ENCODE measurements at places on chromosomes 7 and 10.
A peak's percentile ranks its signal among the peaks of the same experiment; 100 is the strongest.

DNA sequence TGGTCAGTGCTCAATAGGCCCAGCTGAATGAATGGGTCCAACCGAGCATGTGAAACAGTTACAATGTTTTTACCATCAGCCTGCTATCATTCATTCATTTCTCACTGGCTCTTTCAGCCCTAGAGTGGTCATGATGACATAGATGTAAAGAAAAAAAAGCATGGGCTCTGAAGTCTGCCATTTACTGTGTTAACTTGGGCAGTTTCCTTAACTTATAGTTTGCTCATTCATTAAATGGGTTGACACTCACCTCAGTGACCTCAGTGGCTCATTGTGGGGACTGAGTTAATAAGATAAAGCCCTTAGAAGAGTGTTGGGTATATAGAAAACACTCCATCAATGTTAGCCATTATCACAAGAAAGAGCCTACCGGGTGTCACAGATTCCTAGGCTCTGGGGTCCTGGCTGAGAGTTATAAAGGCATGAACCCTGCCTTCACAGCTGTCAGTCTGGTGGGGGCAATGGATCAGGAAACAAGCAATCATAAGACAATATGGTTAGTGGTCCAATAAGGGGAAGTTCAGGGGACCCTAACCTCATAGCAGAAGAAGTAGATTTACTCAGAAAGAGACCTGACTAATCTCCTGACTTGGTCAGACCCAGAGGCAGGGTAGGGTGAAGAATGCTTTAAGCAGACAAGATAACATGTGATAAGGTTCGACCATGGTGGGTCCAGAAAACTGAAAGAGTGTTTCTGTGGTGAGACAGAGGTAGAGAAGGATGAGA lies 29.7 kb upstream of the GPAM start:
- no peak for DNase-seq

GRCh38 chr7:42227021-42227420 lies 10.0 kb downstream of the GLI3 start:
- no peak for DNase-seq

DNA sequence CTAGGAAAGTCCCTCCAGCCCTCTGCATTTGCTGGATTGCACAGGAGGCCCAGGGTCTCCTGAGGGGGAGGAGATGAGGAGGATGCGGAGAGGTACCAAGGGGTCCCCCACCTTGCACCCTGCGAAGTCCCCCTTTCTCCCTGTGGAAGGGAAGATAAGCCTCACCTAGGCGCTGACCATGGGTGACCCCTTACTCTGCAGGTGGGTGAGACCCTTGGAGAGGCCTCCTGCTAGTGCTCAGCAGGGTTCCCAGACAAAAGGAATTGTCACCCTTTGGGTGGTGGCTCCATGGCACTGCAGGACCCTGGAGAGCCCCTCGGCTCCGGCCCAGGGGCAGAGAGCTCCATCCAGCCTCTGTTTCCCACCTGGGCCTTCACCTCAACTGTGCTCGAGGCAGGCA lies 107.0 kb upstream of the RET start:
- no peak for DNase-seq

DNA sequence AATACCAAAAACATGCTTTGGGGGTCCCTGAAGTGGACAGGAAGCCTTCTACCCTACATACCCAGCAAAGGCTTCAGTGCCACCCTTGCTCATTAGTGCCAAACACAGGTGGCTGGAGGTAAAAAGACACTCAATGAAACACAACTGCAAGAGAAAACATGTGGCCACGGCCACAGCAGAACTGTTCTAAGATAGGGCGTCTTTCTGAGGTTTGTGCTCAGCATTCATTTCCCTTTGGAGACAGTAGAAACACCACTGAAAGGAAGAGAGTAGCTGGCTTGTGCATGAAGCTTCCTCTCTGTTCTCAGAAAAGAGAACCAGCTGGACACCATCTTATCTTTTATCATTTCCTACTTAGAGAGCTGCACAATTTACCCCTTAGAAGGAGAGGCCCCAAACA lies 143.0 kb downstream of the PLXNA4 start:
- no peak for DNase-seq

DNA sequence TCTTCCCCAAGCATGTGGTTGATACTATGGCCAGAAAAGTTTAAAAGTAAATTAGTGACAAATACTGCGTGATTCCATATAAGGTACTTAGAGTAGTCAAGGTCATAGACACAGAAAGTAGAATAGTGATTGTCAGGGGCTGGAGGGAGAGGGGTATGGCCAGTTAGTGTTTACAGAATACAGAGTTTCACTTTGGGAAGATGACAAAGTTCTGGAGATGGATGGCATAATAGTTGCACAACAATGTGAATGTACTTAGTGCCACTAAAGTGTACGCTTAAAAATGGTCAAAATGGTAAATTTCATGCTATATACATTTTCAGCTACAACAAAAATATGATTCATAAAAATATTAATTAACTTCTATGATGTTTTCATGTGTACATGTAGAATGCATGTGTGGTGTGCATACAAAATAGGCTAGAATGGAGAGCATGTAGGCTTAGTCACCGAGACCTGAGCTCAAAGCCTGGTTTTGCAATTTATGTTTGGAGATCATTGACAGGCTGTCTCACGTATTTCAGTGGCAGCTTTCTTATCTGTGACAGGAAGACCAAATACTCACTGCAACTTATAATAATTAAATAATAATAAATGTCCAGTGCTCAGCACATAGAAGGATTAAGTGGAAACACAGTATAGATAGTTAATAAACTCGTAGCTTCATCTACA lies 625.6 kb downstream of the SUGCT start:
- DNase-seq, result no peak

DNA sequence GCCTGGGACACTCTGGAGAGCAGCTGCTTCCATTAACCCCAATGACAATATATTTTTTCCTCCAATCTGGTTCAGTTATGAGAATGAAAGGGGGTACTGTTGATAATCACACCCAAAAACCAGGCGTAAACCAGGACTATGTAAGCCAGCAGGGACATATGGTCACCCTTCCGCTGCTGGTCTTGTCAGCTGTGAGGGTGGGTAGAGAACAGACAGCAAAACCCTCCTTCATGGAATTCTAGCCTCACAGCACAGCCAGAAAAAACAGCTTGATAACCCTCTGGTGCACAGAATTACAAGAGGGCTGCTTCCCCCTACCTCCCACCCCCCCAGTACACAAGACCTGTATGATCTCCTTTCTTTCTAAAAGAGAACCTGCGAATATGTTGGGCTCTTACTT lies 368.8 kb upstream of the ZMIZ1 start:
- DNase-seq, result no peak

DNA sequence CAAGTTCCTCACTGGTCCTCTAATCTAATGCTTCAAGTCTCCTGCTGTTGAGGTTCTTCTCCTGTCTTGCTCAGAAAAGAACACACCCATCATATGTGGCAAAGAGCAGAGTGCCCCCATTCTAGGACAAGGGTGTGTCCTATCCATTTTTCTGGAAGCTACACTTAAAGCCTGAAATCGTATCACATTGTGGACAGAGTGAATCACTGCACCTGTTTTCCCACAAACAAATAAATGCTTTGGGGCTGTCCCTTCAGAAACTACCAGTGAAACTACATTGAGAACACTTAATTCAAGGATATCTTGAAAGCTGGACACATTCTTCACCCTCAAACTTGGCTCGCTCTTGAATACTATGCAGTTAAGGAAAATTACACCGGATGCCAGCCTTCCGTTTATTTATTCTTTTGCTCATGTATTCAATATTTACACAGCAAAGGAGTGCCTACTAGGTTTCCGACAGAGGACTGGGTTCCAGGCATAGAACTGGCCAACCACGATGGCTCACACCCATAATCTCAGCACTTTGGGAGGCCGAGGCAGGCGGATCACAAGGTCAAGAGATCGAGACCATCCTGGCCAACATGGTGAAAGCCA lies 473.0 kb downstream of the GALNT17 start:
- no peak for DNase-seq

DNA sequence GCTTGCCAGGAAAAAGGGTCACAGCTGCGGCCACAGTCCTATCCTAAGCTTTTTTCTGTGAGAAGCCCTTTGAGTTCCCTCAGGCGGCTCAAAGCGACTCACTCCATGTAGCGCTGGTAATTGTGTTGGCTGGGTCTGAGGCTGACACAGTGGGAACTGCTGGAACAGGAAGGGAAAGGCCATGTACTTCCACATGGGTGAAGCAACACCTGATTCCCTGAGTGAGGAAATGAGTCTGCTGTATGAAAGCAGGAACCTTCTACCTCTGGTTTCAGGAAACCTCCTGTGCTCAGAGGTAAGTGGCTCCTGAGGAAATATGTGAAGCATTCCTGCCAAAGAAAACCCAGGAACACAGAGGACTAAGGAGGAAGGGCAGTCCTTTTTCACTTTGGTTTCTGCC lies 734.6 kb upstream of the SORCS1 start:
- no peak for DNase-seq

DNA sequence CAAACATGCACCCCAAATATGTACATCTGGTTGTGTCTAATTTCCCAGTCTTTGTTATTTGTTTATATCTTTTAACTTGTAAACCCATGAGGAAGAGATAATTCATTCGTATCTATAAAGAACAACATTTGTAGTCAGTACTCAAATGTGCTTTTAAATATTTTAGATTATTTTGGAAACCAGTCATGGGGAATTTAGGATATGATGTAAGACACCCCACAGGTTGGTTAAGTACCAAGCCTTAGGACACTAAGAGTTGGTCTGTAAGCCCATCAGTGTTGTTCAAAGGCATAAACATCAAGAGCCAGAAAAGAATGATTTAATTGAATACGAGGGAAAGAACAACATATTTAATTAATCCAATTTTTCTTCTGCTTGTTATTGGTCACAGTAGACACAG lies 421.1 kb upstream of the SEMA3C start:
- DNase-seq, result no peak

DNA sequence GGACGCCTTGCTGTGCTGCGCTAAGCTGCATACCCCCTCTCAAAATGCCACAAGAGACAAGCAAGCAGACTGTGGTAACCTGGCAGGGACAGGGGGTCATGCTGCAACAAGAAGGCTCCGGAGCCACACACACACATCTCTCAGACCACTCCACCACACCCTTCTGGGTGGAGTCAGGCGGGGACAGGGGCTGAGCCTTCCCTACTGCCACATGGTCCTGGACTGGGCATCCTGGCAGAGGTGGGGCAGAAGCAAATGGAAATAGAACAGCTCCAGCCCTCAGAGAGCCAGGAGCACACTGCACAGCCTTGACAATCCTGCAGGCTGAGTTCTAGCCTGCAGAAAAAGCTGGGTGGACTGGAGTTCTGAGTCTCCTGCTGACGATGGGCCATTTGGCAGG lies 28.4 kb upstream of the NPFFR1 start:
- no peak for DNase-seq

GRCh38 chr7:106281127-106281526 lies 3.7 kb downstream of the NAMPT start:
- DNase-seq, result no peak

- DNase-seq, result no peak
Measured at GRCh38 chr10:121323443-121323842, 274.8 kb downstream of the FGFR2 start.

DNA sequence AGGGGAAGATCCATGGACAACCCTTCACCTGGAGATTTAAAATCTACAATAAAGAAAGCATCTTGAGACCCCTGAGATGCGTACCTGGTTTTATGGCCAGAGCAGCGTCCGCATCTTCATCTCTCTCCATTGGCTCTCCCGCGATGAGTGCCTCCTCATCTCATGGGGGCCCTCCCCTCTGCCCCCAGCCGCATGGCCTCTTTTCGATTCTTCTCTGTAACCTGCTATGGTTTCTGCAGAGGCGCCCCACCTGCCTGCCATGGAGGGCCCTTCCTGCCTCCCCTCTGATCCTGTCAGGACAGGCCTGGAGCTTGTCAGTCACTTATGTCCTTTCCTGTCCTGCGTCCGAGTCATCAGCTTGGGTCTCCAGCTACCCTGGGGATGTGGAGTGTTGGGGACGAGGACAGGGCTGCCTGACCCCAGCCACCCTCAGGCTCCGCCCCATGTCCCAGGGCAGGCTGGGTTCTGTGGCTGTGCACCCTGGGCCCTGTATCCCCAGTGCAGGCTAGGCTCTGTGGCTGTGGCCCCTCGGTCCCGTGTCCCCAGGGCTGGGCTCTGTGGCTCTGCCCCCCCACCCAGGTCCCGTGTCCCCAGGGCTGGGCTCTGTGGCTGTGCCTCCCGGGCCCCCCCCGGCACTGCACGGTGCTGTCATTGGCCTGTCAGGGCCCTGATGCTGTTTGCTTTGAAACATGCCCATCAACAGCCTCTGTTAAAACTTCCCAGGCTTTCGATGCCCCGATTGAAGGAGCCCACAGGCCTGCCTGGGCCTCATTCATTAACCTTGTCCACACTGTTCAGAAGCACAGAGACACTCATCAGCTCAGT lies 99.8 kb downstream of the WDR37 start:
- DNase-seq, result no peak

DNA sequence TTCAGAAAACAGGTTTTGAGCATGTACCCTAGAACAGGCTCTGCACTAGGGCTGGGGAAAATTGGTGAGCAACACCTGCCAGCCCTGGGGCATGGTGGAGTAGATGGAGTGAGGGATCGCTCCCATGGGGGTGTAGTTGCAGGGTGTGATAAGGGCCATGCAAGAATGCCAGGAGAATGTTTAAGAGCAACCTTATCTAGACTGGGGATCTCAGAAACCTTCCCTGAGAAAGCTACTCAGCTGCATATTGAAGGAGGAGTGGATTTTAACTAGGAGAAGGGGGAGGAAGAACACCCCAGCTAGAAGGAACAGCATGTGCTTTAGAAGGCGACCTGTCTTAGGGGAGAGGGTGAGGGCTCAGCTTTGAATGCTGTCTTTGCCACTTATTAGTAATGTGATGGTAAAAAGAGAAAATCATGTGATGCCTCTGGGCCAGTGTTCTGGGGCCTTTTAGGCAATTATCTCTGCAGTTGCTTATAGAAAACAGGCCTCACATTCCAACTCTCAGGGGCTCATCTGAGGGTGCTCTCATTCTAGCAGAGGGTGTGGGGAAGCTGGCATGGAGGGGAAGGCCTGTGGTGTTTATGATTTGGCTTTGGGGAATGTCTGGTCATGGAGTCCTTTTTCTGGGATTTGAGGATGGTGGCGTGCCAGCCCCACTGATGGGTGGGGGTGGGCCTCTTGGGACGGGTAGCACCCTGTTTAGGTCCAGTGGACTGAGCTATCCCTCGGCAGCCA lies 225.4 kb downstream of the BMPER start:
- DNase-seq, result no peak

GRCh38 chr7:123431075-123431614 lies 103.2 kb downstream of the IQUB start:
- peak; percentile 38 for DNase-seq

DNA sequence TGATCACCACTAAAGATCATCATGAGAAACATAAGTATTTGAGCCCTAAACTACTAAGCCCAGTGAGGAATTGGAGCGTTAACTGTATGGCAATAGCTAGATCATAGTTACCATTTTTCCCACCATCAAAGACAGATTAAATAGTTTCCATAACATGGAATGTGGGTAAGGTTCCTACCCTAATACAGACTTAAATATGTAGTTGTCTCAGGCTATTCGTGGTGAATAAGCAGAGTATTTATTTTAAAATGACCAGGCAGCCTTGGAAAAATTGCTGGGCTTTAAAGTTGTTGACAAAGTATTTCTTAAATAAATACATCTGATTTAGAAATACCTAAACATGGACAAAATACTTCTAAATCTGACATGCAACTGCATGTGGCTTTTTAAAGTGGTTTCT lies 106.8 kb downstream of the NT5C2 start:
- no peak for DNase-seq

GRCh38 chr10:55627501-55628051 lies 733.5 kb downstream of the ZWINT start:
- no peak for DNase-seq
